Activated gamma-delta T cell (primary cell): ENCODE measurements at places on chromosomes 16 and 17.

DNA sequence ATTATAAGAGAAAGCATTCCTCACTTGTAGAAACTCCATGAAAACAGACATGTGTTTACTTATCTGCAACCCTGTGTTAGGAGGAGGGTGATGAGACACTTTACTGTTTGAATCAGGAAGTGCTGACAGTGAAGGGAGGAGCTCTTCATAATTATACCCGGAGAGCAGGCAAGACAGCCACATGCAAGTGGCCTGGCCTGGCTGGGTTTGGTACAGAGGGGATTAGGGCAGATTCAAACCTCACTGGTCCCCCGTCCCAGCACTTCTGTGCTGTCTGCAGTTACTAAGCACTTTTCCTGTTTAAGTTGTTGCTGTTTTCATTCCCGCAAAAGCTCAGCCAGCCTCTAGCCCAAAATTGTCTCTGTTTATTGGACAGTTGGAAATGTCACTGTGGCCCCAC is 78.5 kb downstream of the WWOX start:
- no peak for DNase-seq

- no peak for DNase-seq
Observed at GRCh38 chr16:12965274-12965804, 63.9 kb downstream of the SHISA9 start.

- no peak for DNase-seq
Observed at GRCh38 chr17:55572139-55572538, 60.9 kb upstream of the SMIM36 start.

GRCh38 chr17:82840431-82840831 is 609 bp upstream of the ZNF750 start:
- no peak for DNase-seq

DNA sequence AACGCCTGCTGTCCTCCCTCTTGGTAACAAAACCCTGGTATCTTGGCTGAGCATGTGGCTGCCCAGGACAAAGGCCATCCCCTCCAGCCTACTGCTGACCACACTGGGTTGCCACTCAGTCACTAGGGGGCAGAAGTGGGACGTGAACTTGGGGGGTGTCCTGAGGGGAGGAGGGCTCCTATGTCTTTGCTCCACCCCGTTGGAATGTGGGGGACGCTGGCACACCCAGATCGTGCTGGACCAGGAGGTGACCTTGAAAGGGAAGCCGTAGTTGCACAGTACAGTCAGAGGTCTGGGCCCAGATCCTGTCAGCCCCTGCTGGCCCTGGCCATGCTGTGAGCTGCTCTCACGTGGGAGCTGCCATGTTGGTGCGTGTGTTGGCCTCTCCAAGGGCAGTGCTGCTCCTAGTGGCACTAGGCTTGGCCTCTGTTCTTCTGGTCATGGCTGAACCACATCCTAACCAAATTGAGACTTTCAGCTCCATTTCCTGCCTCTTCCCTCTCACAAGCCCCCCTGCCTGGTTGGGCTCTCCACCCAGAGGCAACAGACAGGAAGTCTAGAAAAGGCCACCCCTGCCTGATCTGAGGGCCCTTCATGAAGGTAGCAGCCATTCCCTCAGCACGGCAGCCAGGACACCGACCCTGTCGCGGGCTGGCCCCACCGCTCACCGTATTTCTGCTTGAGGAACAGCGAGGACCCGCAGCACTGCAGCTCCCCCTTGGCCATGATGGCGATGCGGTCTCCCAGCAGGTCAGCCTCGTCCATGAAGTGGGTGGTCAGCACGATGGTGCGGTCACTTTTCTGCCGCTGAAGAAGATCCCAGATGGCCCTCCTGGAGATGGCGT is 29.0 kb upstream of the RNPS1 start:
- DNase-seq = no peak

- DNase-seq = no peak
Observed at GRCh38 chr16:84749815-84750214, 50.0 kb downstream of the USP10 start.

- DNase-seq = no peak
Observed at GRCh38 chr16:59213952-59214351, 479.8 kb upstream of the GOT2 start.

- no peak for DNase-seq
Observed at GRCh38 chr17:77472468-77473310, 331.9 kb downstream of the SEC14L1 start.

- no peak for DNase-seq
Observed at GRCh38 chr17:42684929-42685556, 2.7 kb downstream of the CNTNAP1 start.

- no peak for DNase-seq
Observed at GRCh38 chr16:29192329-29193247, 207.7 kb downstream of the LAT start.

DNA sequence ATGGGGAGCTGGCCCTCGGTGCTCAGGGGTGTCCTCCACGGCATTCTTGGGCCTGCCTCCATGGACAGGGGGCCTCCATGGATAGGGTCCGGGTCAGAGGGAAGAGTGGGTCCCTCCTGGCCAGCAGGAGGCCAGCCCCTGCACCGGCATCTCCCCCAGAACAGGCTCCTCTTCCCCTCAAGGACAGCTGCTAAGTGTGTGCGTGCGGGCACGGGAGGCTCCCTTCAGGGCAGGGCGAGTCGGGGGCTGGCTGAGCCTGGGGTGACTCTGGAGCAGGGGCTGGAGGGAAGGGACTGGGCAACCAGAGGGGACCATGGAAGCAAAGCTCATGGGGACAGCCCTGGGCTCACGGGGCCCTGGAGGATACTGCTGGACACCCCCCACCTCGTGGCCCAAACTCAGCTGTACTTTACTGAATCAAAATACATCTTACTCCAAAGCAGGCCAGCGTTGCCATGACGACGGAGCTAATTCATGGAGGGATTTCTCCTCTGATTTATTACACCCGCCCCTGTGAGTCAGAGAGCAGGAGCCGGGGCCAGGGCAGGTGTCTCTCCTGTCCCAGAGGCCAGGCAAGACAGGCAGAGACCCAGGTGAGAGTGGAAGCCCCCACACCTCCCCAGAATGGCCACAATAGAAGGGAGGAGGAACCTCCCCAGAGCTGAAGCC is 2.1 kb downstream of the CASKIN1 start:
- no peak for DNase-seq

- DNase-seq = no peak
Observed at GRCh38 chr17:81432941-81433340, 37.7 kb downstream of the BAHCC1 start.

- DNase-seq = no peak
Observed at GRCh38 chr17:67922503-67922902, 73.8 kb downstream of the C17orf58 start.

- no peak for DNase-seq
Observed at GRCh38 chr17:28325211-28325610, 6.2 kb downstream of the TMEM97 start.

- DNase-seq = peak; percentile 36
Observed at GRCh38 chr16:2473999-2474876, 689 bp upstream of the TBC1D24 start.

DNA sequence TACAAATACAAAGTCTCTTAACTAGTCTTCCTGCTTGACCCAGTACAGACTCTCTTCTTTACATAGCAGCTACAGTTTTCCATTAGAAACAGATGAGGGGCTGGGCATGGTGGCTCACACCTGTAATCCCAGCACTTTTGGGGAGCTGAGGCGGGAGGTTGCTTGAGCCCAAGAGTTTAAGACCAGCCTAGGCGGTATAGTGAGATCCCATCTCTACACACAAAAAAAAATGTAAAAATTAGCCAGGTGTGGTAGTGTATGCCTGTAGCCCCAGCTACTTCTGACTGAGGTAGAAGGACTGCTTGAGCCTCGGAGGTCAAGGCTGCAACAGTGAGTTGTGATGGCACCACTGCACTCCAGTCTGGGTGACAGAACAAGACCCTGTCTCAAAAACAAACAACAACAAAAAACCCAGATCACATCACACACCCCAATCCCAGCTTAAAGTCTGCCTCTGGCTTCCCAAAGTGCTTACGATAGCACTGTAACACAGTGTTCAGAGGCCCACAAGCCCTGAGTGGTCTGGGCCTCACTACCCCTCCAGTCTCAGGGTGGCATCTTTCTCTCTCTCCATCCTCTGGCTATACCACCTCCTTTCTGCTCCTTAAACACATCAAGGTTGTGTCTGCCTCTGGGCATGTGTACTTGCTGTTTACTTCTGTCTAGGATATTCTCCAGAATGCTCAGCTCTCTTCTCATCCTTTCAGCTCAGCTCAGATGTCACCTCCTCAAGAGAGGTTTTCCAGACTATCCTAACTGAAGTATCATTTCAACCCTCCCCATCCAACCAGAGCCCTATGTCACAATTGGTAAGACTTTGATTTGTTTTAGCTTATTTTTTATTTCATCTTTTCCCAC is 4.0 kb downstream of the MMD start:
- no peak for DNase-seq

GRCh38 chr17:57050306-57050705 is 34.7 kb upstream of the AKAP1 start:
- DNase-seq = no peak

- no peak for DNase-seq
Observed at GRCh38 chr16:50881331-50881830, 139.5 kb downstream of the CYLD start.

- DNase-seq = no peak
Observed at GRCh38 chr17:74442291-74442669, 10.4 kb downstream of the GPRC5C start.

DNA sequence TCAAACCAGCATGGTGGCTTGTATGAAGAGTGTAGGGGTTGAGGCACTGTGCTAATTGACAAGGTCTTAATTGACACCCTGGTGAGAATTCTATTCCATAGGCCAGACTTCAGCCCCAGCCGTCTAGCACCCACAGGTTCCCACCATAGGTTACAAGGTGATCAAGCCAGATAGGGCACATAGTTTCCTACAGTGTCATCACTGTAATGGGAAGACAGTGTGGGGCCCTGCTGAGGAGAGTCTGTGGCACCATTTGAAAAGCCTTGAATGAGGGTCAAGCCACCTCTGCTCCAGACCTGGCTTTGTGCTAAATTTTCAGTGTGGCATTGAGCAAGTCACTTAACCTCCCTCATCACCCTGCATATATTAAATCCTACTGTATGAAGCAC is 36.2 kb downstream of the YPEL2 start:
- DNase-seq = no peak

DNA sequence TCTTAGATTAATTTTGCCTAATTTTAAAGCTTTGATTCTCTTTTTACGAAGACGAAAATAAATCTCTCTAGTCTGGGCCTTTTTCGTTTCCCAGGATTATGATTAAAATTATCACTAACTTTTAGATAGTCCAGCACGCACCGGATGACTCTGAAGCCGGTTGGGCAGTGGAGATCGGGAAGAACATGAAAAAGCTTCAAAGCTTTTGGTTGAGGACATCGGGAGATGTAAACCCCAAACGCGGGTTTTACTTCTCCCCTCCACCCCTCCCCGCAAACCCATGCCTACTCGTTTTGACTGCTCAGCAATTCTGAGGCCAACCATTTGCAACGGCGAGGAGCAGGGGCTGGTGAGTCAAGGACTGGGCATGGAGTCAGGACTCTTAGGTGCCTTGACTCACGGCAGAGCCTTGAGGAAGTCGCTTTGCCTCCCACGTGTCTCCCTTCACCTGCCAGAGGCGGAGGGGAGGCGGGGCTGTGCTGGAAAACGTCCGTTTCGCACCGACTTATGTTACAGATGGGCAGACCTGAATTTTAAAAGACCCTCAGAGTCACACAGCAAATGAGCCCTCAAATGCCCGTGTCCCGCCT is 989 bp upstream of the DUSP14 start:
- DNase-seq = no peak

DNA sequence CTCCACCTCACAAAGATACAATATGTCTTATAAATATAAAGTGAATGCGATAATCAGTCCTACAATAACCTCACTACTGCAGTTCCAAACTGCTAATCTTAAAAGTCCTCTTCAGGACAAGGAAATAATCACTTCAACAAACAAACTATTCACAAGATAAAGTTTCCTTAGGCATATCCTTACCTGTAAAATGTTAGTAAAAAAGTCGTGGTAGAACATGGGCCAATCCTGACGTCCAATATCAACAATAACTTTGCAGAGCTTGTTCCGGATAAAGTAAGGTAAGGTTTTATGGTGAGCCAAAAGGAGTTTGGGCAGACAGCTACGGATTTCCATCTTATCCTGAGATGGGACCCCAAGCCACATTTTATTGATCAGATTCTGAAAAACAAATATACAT is 36.0 kb downstream of the XPO6 start:
- DNase-seq = no peak

GRCh38 chr16:13109171-13109570 is 207.8 kb downstream of the SHISA9 start:
- DNase-seq = no peak

- no peak for DNase-seq
Observed at GRCh38 chr16:67244387-67245185, 2.7 kb downstream of the FHOD1 start.
